Heart right ventricle (tissue), 16 donors: ENCODE measurements at places on chromosomes 3 and 15. TPM values are rescaled to one million over a fixed set of nuclear protein-coding genes. Genes with fewer than 3 reads are reported as not detected.

The AADACL2 gene
- polyA plus RNA-seq, result not detected

The STAB1 gene
- polyA plus RNA-seq, result 54.1 TPM

The ECT2 gene
- 2.2 TPM for polyA plus RNA-seq

The SNTN gene
- polyA plus RNA-seq, result not detected

The CKMT1B gene
- polyA plus RNA-seq, result 0.59 TPM

The GOLGA8T gene
- 0.51 TPM for polyA plus RNA-seq

The RPL14 gene
- polyA plus RNA-seq, result 1,433 TPM
